Activated CD8-positive, alpha-beta T cell treated with anti-CD3 and anti-CD28 coated beads, Interleukin-2, amount 10 ng/mL, durations not matched to agents 7 days and 5 days (primary cell): ENCODE measurements at places on chromosomes 12 and 14. TPM values are rescaled to one million over a fixed set of nuclear protein-coding genes. Genes with fewer than 3 reads are reported as not detected.

Gene SLCO1B1
- total RNA-seq, result not detected

Gene TAS2R43
- 1.1 TPM for total RNA-seq

DNA sequence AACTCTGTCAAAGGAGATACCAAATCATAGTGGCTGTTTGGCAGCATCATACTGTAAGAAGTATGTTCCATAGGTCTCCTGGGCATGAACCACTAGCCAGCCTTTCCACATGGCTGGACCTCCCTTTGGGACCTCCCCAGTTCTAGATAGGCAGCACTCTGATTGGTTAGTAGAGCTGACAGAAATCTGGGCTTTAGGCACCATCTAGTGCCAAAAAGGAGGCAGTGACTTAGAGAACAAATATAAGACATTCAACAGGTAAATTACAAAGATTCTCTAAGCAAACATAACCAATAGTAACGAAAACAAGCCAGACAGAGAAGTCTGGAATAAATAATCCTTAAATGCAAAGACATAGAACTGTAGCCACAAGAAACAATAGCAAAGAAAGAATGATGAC lies 148.0 kb upstream of the PDE3A start:
- no peaks in the 10 kb centered on the region for H3K36me3 ChIP-seq
- H3K27ac ChIP-seq, result no peak overlapping the region
- DNase-seq, result no peak
- no peaks in the 10 kb centered on the region for H3K27me3 ChIP-seq
- H3K4me1 ChIP-seq, result no peaks in the 10 kb centered on the region
- H3K4me3 ChIP-seq, result no peak overlapping the region

Gene TBK1
- 25.0 TPM for total RNA-seq

DNA sequence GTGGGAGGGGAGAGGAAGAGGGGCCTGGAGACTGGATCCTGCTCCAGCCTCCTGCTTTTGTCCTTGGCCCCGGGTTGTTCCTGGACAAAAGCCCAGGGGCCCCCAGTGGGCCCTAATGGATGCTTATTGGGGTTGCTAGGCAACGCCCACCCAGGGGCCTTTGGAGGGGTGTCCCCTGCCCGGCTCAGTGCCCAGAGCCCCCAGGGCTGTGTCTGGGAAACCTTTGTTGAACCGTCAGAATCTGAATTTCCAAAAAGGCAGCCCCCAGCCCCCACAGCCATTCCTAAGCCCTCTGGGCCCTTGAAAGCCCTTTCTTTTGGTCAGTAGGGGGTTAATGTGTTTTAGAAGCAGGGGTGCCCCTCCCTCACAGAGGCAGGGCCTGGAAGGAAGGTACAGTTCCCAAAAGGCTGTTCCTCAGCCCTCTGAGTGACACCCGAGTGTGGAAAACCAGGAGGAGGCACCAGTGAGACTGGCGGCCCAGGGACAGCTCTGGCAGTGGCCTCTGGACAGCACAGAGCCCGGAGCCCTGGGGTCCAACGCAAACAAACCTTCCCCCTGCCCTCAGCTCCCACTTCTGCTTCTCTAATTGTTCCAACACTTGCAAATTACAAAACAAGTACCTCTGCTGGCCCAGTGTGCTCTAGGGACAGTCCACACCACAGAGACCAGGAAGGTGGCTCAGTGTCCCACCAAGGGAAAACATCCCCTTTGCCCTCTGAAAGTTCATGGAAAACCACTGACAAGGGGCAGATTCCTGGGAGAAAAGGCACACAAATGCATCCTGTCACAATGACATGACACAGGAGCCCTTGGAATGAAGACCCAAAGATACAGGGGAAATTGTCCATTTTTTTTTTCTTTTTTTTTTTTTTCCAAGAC lies 19.4 kb downstream of the HHIPL1 start:
- H3K27me3 ChIP-seq, result peaks cover 23% of the 10 kb centered on the region
- H3K27ac ChIP-seq, result no peak overlapping the region
- DNase-seq, result no peak
- no peaks in the 10 kb centered on the region for H3K36me3 ChIP-seq
- no peaks in the 10 kb centered on the region for H3K4me1 ChIP-seq
- H3K4me3 ChIP-seq, result no peak overlapping the region

GRCh38 chr12:52011602-52012214 lies 5.0 kb downstream of the TAMALIN start:
- DNase-seq, result no peak
- no peak overlapping the region for H3K4me3 ChIP-seq
- H3K36me3 ChIP-seq, result peaks cover 8% of the 10 kb centered on the region
- H3K27me3 ChIP-seq, result peaks cover 2% of the 10 kb centered on the region
- H3K4me1 ChIP-seq, result peaks cover 23% of the 10 kb centered on the region

DNA sequence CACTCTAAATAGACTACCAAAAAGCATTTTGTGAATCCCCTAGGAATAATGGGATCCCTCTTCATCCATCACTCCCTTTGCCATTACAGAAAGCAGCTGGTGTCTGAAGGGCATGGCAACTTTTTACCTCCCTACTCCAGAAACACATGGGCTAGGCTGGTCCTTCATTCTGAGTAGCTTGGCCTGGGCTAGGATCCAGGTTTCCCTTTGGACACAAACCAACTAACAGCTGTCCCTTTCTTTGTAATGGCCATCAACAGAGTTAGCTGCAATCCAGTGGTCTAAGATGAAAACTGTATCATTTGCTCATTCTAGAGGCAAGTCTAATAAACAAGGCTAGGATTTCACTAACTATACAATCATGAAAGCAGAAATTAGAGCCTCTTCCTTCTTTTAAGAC lies 7.4 kb downstream of the GRIN2B start:
- no peaks in the 10 kb centered on the region for H3K36me3 ChIP-seq
- H3K4me3 ChIP-seq, result no peak overlapping the region
- no peak overlapping the region for H3K27ac ChIP-seq
- DNase-seq, result no peak
- no peaks in the 10 kb centered on the region for H3K4me1 ChIP-seq
- H3K27me3 ChIP-seq, result peaks cover 15% of the 10 kb centered on the region

Gene TTC9
- total RNA-seq, result 13.9 TPM

DNA sequence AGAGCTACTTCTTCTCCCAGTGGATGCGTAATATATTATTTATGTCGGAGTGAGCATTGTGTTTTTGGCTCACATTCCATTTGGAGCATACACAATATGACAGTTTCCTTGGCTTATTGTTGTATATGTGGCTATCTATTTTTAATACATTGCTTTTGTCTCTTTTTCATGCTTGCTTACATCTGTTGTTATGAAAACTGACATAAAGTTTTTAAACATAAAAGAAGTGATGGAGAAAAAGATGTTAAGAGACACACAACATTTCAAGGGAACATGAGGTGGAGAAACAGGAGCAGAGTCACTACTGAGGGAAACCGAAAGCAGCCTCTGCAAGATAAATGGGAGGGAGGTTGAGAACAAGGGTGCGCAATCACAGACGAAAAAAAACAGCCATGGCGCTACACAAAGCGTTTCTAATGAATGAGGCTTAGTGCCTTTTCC lies 228.4 kb upstream of the NPAS3 start:
- no peak overlapping the region for H3K27ac ChIP-seq
- no peak for DNase-seq
- H3K36me3 ChIP-seq, result no peaks in the 10 kb centered on the region
- H3K27me3 ChIP-seq, result no peaks in the 10 kb centered on the region
- H3K4me1 ChIP-seq, result no peaks in the 10 kb centered on the region

Gene M6PR
- total RNA-seq, result 170 TPM

DNA sequence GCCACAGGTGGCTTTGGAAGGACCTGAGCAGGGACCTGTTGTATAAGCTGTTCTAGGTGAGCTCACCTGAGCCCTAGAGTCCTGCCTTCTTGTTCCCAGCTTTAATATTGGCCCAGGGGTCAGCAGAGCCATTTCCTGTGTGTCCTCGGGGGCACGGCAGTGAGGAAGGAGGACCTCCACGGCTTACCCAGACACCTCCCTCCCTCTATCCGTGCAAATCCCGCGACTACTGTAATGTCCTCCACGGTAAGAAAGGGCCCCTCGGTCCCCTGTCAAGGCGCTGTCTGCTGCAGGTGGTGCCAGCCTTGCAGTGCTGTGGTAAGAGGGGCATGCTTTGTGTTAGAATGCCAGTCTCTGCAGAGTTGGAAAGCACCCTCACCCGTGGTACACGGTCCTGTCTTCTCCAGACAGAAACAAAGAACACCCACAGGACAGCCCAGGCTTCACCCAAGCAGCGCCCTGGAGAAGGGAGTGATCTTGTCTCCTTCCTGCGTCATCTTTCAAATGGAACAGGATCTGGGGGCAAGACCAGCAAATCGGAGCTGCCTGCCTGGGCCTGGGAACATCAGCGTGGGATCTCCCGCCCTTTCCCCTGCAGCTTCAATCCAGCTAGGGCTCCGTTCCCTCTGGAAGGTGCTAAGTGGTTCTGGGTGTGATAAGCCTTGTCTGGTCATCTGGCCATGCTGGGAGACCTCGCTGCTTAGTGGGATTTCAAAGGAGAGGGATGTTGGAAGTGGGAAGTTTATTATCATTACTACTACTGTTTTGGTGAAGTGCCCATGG lies 20.2 kb upstream of the FZD10 start:
- H3K27me3 ChIP-seq, result no peaks in the 10 kb centered on the region
- no peaks in the 10 kb centered on the region for H3K4me1 ChIP-seq
- no peaks in the 10 kb centered on the region for H3K36me3 ChIP-seq
- no peak overlapping the region for H3K27ac ChIP-seq
- no peak overlapping the region for H3K4me3 ChIP-seq

DNA sequence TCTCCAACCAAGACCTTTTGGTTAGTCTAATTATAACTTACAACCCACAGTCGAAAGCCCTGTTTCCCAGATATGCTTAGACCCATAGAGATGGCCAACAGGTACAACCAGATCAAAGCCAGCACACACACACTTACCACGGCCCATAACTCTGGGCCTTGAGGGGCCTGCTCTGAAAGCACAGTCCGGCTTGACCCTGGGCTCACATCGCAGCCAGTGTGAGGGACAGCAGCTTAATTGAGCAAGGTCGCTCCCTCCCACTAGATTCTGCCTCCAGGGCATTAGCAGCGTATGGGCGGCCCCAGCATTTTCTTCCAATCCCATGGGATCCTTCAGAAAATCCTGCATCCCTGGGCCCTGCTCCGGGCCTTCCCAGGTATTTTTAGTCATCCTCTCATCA lies 157.4 kb upstream of the FKBP4 start:
- H3K4me3 ChIP-seq, result no peak overlapping the region
- DNase-seq, result no peak
- no peak overlapping the region for H3K27ac ChIP-seq
- peaks cover 14% of the 10 kb centered on the region for H3K4me1 ChIP-seq

Gene RAD9B
- total RNA-seq, result 2.3 TPM

DNA sequence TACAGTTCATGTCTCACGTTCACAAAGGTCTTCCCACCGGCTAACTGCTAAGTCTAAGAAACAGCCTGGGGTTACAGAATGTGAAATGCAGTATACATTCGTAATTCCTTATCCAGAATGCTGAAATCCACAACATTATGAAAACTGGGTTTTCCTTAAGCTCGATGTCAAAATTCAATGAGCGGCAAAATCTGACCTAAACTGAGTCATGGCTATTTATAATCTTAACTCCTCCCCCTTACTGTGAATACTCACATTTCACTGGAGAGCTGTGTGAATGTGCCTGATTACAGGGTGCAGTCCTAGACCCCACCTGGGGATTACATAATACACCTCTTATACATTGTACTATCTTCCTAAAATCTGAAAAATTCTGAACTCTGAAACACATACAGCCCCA lies 35.3 kb downstream of the STX2 start:
- H3K36me3 ChIP-seq, result peaks cover 58% of the 10 kb centered on the region
- no peak overlapping the region for H3K4me3 ChIP-seq
- DNase-seq, result no peak
- H3K27me3 ChIP-seq, result no peaks in the 10 kb centered on the region
- no peak overlapping the region for H3K27ac ChIP-seq

- H3K36me3 ChIP-seq, result peaks cover 22% of the 10 kb centered on the region
- H3K27ac ChIP-seq, result peak overlapping the region; percentile 93
- H3K27me3 ChIP-seq, result no peaks in the 10 kb centered on the region
- peak overlapping the region; percentile 98 for H3K4me3 ChIP-seq
Measured at GRCh38 chr12:42326541-42327226, 717 bp downstream of the PPHLN1 start.

Gene MUCL1
- not detected for total RNA-seq

Gene LALBA
- not detected for total RNA-seq

DNA sequence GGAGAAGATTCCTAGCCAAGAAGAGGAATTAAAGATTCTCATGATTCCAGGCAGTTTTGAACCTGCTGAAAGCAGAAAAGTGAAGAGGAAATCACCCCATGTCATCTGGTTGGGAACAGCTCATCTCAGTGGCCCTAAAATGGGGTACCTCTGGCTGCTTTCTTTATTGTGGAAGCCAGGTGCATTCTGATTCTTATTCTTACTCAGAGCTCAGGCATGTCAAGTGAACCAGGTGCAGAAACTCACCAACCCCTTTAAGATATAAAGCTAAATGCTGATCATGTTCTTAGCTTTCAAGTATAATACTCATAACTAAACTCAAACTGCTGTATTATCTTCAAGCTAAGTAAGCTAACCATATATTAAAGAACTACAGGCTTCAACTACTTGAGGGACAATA lies 253.9 kb upstream of the ARID2 start:
- no peaks in the 10 kb centered on the region for H3K27me3 ChIP-seq
- DNase-seq, result no peak
- no peak overlapping the region for H3K27ac ChIP-seq
- peaks cover 1% of the 10 kb centered on the region for H3K4me1 ChIP-seq
- no peaks in the 10 kb centered on the region for H3K36me3 ChIP-seq
- H3K4me3 ChIP-seq, result no peak overlapping the region

Gene PLEK2
- not detected for total RNA-seq

Gene KCNC2
- not detected for total RNA-seq

Gene NXPH4
- 0.40 TPM for total RNA-seq

DNA sequence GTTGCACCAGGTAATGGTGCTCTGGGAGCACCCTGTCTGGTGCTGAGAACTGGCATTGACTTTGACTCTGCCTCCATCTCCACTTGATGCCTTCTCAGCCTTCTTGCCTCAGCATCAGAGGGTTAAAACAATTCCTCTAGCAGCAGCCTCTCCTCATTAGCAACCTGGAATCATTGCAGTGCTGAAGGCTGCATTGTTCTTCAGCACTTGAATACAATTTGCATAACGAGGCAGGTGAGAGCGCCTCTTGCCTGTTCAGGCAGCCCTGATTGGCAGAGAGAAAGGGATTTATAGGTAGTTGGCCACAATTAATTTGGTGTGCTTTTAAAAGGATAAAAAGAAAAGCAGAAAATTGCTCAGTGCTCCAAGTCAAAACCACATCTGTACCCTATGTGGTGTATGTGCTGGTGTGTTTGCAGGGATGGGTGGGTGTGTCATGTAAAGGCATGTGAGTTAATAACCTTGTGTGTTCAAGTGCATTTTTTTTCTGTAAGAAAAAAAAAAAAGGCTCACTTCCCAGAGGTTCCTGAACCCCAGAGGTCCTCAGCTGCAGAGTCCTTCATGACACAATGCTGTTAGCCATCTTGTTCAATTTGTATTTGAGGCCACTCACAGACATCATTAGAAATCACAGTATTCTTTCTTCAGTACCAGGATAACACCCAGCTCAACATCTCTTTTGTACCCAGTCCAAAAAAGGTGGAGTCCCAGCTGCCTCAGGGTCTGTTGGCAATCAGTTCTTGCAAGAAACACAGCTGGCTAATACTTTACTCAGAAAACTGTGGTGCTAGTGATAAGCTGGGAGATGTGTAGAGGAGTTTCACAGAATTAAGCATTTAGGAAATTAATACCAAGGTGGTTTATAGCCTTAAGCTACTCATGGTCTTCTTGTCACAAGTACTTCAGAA lies 385.6 kb downstream of the GRIN2B start:
- H3K4me1 ChIP-seq, result peaks cover 15% of the 10 kb centered on the region
- H3K4me3 ChIP-seq, result no peak overlapping the region
- peaks cover 2% of the 10 kb centered on the region for H3K27me3 ChIP-seq
- H3K36me3 ChIP-seq, result no peaks in the 10 kb centered on the region
- H3K27ac ChIP-seq, result no peak overlapping the region
- DNase-seq, result no peak
